ENCODE measurements at places on chromosomes 4 and X.

GRCh38 chrX:65985922-65986588, 53.8 kb downstream of the VSIG4 start:
- DNase-seq, result peak; percentile 7

- DNase-seq, result no peak
These were observed 127.4 kb upstream of the RPL34 start for GRCh38 chr4:108492816-108493595.

DNA sequence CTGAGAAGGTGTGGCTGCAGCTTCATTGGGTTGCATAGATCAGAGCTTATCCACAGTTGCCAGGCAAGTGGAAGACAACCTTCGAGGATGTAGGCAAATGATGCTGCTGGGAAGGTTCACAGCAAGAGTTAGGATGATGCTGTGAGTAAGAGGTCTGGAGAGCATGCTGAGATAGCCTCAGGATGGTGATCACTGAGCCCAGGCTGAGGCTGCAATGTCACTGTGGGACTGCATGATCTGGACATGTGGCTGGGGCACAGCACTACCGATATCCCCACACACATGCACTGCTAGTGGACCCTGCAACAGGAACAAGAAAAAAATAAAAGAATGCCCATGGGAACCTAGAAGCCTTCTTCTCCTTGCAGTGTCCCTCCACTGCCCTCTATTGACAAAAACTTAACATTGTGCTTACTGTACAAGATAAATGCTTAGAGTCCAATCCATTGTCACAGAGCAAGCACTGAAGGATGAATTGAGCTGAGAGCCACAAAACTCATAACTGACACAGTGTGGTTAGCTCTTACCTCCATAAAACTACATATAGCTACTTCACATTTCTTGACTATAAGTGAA, 105.6 kb downstream of the CNKSR2 start:
- DNase-seq, result no peak

- no peak for DNase-seq
These were observed 1.9 kb downstream of the DMP1 start for GRCh38 chr4:87651941-87652340.

GRCh38 chr4:173591760-173592159, 61.7 kb upstream of the HAND2 start:
- no peak for DNase-seq

- DNase-seq, result no peak
These were observed 1.3 kb downstream of the WDR13 start for GRCh38 chrX:48598614-48599013.

Measured in stimulated activated CD8-positive, alpha-beta memory T cell treated with anti-CD3 and anti-CD28 coated beads, Interleukin-4, amount 100 ng/mL, for 1 hour (primary cell).